ENCODE measurements at places on chromosomes 12 and 14.

- no peak for DNase-seq
Measured at GRCh38 chr12:3869865-3870264, 3.3 kb downstream of the PARP11 start.

DNA sequence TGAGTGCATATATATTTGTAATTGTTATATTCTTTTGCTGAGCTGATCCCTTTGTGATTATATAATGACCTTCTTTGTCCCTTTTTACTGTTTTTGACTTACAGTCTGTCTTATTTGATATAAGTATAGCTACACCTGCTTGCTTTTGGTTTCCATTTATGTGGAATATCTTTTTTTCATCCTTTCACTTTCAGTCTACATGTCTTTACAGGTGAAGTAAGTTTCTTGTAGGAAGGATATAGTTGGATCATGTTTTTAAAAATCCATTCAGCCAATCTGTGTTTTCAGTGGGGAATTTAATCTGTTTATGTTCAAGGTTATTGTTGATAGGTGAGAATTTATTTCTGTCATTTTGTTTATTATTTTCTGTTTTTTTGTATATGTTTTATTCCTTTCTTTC lies 12.1 kb downstream of the GZMH start:
- no peak for DNase-seq

DNA sequence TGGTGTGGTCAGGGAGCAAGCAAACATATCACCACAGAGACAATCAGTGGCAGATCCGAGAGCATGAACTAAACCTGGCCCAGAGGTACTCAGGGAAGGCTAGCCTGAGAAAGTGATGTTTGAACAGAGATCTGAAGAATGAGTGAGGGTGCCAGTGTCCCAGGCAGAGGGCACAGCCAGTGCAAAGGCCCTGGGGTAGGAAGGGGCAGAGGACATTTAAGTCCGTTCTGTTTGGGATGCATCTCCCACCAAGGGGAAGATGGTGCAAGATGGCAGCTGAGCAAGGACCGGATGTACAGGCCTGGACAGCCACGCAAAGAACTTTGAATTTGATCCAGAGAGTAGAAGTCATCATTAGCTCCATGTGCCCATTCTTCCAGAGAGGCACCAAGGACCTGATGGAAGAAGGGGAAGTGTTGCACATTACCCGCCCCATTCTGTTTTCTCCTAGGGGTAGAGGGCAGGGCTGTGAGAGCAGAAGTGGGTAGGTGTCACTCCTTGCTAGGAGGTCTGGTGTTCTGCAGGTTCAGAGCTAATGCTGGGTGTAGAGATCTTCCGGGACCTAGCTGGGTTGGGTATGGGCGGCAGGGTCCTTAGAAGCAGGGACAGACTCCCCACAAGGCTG lies 3.9 kb downstream of the DTX1 start:
- DNase-seq, result no peak

DNA sequence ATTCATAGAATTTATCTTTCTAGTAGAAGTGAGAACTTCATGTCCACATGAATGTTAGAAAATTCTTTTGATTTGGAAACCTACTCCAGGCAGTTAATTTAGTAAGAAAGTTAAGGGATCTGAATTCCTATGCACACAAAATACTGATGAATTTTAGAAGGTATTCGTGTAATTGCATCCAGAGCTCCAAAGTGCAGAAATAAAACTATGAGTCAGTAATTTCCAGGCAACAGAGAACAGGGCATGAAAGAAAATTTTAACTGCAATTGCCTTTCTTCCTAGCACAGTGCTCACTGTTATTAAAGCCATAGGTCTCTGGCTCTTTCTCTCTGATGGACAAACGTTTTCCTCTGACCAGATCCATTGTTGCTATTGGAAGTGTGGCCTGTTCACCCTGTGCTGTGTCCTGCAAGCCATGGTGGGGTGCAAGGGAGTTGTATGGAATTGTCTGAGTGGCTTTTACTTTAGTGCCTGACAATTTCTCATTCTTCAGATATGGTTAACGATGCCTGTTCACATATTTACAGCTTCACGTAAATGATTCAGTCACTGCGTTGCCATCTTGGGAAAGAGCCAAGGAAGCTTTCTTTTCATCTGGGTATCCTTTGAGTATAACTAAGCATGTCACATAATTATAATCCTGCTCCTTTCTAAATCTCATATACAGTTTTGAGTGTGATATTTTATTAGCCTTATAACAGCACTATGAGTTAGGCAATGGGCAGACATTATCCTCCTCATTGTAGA lies 145.1 kb downstream of the ACSS3 start:
- no peak for DNase-seq

- no peak for DNase-seq
Measured at GRCh38 chr12:43208221-43208620, 343.8 kb downstream of the ADAMTS20 start.

DNA sequence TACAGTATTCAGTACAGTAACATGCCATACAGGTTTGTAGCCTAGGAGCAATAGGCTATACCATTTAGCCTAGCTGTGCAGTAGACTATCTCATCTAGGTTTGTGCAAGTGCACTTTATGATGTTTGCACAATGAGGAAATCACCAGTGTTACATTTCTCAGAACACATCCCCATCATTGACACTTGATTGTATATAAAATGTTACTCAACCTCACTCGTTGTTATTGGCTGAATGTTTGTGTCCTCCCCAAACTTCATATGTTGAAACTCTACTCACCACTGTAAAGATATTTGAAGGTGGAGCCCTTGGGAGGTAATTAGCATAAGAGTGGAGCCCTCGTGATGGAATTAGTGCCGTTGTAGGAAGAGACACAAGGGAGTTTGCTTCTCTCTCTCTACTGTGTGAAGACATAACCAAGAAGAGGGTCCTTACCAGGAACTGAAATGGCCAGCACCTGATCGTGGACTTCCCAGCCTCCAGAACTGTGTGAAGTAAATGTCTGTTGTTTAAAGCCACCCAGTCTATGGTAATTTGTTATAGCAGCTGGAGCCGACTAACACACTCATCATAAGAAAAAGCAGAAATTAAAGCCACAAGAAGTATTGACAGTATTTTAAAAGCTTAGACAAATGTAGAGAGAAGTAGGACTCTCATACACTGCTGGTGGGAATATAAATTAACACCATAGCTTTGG lies 3.2 kb upstream of the MED13L start:
- DNase-seq, result no peak

GRCh38 chr12:78101113-78101876 lies 270.6 kb downstream of the NAV3 start:
- DNase-seq, result no peak

DNA sequence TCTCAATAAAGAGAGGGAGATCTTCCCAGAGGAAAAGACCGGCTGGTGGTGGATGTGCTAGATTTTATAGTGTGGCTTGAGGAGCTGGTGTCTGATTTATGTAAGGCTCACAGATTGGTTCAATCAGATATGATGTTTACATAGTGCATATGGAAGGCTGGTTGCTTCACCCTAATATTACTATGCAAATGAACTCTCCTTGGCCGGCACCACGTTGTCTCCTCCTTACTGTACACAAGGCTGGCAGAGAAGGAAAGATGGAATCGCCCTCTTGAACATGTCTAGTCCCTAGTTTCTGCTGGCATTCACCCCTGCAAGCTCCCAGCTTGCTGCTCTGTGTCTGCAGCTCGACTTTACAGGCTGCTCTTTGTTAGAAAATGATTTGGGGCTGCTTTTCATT lies 8.9 kb downstream of the FAM186A start:
- no peak for DNase-seq

DNA sequence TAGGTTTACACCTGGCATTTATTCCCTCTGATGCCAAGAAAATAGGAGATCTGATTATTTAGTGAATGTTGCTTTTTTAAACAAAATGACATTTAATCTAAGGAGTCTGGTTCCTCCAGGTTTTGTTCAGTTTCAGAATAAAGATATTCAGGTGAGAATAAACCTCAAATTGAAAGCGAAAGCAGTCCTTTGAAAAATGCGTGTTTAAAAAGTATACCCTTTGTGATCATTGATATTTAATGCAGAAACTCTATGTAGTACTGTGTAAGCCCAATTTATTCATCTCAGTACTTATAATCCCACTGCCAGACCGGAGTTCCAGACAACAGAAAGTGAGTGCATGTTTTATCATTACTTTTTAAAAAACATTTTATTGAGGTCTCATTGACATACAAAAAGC lies 210.2 kb downstream of the KCNC2 start:
- DNase-seq, result no peak

GRCh38 chr12:117865505-117865904 lies 103.3 kb downstream of the KSR2 start:
- no peak for DNase-seq

- no peak for DNase-seq
Measured at GRCh38 chr12:113173081-113173698, 12.1 kb downstream of the DDX54 start.

GRCh38 chr12:130240831-130241590 lies 78.7 kb downstream of the FZD10 start:
- DNase-seq, result peak; percentile 51

DNA sequence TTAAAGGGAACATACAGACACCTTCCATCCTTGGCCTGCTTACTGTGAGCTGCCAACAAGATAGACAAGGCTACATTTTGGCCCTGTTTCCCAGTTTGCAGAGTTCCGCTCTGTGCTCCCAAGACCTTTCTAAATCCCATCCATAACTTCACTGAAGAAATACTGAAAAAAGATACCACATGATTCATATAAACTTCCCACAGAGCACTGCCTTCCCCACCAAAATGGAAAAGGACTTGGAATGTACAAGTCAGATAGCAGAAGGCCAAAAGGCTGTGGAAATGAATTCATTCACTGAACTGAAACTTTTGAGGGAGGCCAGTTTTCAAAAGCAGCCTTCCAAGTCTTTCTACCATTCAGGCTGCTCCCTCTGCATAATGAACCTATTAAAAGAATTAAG lies 29.6 kb downstream of the PDZRN4 start:
- no peak for DNase-seq

DNA sequence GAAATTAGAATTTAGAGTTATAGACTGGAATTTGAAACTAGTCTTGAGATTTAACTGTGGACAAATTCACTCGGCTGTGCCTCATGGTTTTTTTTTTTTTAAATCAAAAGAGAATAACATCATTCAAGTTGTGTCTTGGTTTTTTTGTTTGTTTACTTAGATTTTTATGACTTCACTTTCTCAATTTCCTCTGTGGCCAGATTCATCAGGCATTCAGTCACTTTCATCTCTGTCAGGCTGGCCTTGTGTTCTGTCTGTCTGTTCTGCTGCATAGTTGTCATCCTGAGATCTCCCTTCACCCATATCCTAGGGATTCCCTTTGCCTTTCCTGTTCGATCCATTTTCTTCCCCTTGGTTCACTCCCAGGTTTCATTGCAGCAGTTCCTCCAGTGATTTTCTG lies 10.0 kb downstream of the MARK3 start:
- DNase-seq, result no peak

DNA sequence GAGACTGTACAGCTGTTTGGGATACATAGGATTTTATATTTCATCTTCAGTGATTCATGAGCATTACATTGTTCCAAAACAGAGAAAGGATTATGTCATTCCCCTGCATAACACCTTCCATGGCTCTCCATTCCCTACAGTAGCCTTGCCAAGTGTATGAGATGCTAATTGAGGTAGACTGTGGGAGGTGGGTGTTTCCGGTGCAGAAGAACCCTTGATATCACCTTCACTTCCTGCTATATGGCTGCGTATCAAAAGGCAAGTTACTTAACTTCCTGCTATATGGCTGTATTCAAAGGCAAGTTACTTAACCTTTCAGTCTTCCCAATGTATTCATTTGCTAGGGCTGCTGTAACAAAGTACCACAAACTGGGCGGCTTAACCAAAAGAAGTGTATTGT lies 11.2 kb downstream of the FAR2 start:
- DNase-seq, result no peak

- DNase-seq, result no peak
Measured at GRCh38 chr12:66341126-66341525, 38.8 kb downstream of the HELB start.

DNA sequence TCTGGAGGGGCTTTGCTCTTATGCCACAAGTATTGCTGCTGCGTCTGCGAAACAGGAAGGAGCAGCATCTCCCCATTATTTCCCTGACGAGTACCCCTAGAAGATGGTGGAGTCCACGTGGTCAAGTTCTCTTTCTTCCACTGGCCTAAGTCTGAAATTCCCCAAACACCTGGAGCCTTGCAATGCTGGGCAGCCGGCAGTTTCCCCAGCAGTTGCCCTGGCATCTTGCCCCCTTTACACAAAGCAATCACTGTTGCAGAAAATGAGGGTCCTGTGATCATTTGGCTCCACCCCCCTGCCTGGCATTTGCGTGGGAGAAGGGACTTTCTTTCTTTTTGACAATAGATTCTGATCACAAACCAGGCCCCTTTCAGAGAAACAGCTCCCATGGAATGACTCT lies 56.9 kb downstream of the FOS start:
- DNase-seq, result no peak

Data from SHP77 (cell line).